Head of caudate nucleus (tissue), 42 donors: ENCODE measurements at places on chromosomes 7 and 10.

- no peak for DNase-seq
Measured at GRCh38 chr7:107847168-107847835, 43.7 kb upstream of the DLD start.

- no peak for DNase-seq
Measured at GRCh38 chr7:77839919-77840318, 41.3 kb downstream of the PHTF2 start.

DNA sequence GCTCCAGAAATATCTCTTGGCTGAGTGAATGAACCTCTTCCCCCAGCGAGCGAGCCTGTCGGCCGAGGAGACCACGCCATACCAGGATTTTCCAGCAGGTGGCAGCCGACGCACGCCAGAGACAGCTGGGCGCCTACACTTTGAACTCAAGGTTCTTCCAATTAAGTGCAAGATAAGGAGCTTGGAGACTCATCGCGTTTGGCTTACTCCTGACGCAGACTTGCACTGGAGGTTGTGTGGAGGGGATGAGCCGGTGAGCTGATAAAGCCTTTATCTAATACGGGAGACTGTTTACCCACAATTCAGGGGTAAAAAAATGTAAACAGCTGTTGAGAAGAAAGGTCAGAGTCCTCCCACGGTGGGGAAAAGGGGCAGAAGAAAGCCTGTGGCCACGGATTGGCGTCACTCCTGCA lies 45.9 kb upstream of the EMX2 start:
- peak; percentile 87 for DNase-seq

DNA sequence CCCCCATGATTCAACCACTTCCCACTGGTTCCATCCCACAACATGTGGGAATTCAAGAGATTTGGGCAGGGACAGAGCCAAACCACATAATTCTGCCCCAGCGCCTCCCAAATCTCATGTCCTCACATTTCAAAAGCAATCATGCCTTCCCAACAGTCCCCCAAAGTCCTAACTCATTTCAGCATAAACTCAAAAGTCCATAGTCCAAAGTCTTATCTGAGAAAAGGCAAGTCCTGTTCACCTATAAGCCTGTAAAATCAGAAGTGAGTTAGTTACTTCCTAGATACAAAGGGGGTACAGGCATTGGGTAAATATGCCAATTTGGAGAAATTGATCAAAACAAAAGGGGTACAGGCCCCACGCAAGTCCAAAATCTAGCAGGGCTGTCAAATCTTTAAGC lies 272.9 kb downstream of the MAGI2 start:
- DNase-seq = no peak

- no peak for DNase-seq
Measured at GRCh38 chr10:58712982-58713381, 200.3 kb downstream of the BICC1 start.

GRCh38 chr10:6909905-6910560 lies 330.0 kb upstream of the PRKCQ start:
- no peak for DNase-seq

- DNase-seq = no peak
Measured at GRCh38 chr7:132292803-132293202, 283.5 kb downstream of the PLXNA4 start.

DNA sequence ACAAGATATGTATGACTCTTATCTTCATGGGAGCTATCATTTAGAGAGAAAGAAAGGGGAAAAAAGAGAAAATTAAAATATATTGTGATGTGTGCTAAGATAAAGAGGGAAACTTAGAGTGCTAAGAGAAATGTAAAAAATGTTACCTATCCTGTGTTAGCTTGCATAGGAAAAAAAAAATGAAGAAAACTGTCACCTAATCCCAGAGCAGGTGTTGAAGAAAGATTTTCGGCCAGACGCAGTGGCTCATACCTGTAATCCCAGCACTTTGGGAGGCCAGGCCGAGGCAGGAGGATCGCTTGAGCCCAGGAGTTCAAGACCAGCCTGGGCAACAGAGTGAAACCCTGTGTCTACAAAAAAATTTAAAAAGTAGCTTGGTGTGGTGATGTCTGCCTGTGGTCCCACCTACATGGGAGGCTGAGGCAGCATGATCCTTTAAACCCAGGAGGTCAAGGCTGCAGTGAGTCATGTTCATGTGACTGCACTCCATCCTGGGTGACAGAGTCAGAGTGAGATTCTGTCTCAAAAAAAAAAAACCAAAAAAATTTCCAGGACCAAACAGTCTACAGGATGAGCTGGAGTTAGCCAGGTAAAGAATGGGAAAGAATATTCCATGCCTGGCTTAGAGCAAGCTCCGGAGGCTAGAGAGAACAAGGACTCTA lies 2.4 kb upstream of the MKLN1 start:
- no peak for DNase-seq

DNA sequence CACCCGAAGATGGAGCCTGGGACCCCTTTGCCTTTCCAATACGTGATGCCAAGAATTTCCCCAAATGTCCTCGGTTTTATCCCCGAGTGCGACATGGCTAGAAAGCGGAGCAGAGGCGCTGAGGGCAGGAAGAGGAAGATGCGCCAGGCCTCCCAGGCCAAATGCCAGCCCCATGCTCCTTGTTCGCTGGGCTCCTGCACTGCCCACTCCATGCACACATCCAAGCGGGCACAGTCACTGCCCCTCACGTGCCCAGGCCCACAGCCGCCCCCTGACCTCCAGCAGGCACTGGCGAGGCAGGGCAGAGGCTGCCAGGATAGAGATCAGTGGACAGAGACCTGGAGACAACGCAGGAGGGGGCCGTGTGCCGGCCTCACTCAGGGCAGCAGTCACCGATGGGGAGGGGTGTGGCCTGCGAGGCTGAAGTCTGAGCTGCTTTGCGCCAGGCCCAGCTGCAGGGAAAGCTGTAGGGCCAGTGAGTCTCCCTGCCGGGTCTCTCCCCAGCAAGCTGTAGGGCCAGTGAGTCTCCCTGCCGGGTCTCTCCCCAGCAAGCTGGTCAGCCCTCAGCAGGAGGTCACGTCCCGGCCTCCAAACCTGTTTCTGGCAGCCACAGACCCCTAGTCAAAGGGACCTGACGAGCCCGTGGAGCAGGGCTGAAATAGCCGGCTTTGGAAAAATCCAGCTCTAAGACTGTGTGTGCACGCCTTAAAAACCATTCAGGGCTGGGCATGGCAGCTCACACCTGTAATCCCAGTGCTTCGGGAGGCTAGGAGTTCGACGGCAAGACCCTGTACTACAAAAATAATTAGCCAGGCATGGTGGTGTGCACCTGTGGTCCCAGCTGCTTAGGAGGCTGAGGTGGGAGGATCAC lies 100.6 kb upstream of the DIP2C start:
- DNase-seq = no peak

GRCh38 chr7:82633592-82633991 lies 190.0 kb upstream of the CACNA2D1 start:
- no peak for DNase-seq

DNA sequence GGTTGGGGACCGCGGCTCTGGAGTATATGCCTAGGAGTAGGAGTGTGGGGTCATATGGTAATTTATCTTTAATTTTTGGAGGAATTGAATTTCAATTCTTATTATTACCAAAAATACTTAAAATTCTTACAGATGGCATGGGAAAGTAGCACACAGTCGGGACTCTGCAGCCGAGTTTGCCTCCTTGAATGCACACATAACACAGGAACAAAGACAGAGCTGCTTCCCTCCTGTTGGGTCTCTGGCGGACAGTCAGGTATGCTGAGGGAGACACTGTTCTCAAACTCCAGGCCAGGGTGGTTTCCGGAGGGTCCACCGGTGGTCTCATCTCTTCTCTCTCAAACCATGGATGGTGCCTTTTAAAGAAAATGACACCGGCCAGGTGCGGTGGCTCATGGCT lies 32.7 kb downstream of the GRIFIN start:
- DNase-seq = no peak

DNA sequence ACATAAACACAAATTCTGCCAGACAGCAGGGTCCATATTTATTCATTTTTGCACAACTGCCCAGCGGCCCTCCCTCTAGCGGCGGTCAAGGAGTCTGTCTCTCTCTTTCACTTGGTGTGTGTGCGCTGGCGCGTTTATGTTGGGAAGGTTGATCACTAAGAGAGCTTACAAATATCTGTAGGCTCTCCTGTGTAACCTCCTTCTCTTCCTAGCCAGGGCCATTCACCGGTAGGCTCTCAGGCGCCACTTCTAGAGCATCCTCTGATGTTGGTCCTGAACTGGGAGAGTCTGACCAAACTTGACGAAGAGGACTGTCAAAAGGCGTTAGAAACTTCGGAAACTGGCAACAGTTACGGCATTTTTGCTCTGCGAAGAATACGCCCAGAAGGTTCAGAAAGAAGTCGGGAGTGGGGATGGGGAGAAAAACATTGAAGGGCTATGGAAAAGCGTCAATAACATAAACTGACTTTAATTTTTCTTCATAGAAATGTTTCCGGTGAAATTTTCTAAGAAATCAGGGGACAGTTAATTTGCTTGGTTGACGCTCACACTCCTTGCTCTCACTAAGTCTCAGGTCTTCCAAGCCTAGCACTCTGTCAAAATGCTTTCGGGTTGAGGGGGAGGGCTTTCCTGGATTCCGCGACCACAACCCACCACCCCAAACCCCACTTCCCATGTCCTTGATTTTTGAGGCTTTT lies 731.1 kb downstream of the ZWINT start:
- peak; percentile 29 for DNase-seq

GRCh38 chr7:112189691-112190090 lies 16.5 kb downstream of the DOCK4 start:
- DNase-seq = no peak

DNA sequence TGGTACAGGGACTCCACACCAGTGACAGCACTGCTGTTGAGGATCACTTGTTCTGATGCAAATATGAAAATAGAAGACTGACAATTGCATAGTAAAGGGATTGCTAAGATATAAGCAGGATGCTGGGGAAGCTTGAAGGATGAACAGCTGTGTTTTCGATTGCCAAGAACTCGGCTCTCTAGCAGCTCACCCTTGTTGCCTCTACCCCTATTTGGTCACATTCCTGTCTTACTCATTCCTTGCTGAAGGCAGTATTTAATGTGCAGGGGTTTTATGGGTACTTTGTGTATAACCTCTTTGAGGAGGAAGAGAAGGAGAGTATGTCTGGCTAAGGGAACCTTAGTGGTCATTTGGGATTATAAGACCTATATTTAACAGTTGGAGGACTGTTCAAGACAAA lies 218.8 kb downstream of the AUTS2 start:
- no peak for DNase-seq

GRCh38 chr7:44634187-44634838 lies 27.9 kb downstream of the OGDH start:
- no peak for DNase-seq

DNA sequence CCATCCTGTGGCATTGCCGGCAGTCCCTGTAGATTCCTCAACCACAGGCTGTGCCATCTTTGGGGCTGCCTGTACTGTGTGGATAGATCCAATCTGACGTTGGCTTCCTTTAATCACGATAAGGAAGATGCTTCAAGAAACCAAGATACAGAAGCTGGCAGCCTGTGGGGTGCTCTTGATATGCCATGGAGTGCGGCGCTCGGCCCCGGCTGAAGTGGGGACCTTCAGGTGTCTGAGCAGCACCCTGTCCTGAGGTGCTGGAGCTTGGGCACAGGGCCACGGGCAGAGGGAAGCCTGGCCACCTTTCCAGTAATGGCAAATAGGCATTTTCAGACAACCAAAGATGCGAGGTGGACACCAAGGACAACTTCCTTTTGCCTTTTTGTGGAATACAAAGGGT lies 139.5 kb downstream of the ACTR3B start:
- no peak for DNase-seq

GRCh38 chr10:17033529-17034260 lies 95.9 kb downstream of the CUBN start:
- DNase-seq = no peak

GRCh38 chr10:74792726-74793125 lies 33.7 kb upstream of the KAT6B start:
- DNase-seq = no peak

DNA sequence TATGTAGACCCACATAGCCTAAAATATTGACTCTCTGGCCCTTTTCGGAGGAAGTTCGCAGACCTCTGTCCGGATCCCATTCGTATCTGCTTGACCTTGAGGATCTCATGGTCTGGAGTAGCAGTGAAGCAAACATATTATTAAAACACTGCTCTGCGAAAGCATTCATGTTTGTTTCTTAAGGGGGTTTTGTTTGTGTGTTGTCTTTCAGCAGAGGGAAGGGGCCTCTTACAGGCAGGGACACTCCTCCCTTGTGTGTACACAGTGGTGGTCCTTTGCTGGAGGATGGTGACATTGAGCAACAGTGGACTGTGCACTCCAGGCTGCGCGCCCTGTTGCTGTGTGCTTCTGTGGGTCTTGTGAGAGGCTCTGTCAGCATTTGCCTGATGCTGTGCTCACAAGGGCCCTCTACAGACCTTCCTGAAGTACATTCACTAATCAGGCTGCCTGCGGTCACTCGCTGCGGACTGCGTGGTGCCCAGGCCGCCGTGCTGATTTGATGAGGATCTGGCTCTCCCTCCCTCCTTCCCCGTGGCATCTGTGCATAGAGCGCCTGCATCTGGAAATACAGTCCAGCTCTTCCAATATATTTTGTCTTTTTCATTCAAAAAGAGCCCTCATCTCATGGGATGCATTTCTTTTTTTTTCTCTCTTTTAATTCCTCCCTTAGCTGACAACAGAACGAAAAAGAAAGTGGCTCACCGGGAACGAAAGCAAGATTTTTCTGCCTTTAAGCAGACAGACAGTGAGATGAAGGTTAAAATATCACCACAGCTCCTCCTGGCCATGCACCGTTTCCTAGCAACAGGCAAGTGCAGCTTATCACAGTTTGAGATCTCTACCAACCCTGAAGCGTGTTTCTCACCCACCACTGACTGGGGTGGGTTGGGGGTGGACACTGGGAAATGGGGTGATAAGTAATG lies 135.8 kb downstream of the CNNM2 start:
- peak; percentile 67 for DNase-seq

- no peak for DNase-seq
Measured at GRCh38 chr10:6221971-6222751, 19.4 kb downstream of the PFKFB3 start.

DNA sequence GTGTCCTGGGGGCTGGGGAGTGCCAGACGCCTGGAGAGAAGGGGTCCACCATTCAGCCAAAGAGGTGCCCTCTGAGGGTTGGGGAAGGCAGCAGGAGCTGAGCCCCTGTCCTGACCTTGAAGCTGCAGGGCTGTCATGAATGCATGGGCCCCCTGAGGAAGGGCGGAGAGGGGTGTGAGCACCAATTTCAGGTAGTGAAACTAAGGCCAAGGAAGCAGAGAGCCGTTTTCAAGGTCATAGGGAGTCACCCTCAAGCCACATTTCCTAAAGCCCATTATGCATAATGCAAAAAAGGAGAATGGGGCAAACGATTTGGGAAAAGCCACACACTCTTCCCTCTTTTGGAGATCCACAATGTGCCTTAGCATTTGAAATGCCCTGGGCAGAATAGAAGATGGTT lies 37.2 kb downstream of the FIGNL1 start:
- no peak for DNase-seq

DNA sequence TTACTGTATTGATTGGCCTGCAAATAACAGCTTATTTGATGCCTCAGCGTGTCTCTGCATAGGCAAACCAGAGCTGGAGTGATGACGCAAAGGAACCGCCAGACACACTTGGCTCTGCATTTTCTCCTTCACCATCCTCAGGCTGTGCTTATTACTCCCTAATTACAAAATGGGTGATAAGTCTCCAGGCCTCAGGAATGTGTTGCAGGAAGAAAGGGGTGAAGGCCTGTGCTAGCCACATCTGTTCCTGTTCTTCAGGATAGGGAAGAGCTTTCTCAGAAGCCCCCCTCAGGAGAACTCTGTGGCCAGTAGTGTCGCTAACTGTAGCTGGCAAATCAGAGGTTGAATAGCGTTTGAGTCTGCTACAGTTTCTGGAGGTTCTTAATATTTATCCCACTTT lies 5.1 kb downstream of the TDRD1 start:
- DNase-seq = no peak

- DNase-seq = no peak
Measured at GRCh38 chr7:8921807-8922206, 488.4 kb downstream of the NXPH1 start.
